ENCODE measurements at places on chromosomes 6 and 20. TPM values are rescaled to one million over a fixed set of nuclear protein-coding genes. Genes with fewer than 3 reads are reported as not detected.

WFDC12 gene
- not detected for total RNA-seq

HCRTR2 gene
- not detected for total RNA-seq

ARMC2 gene
- 10.0 TPM for total RNA-seq

OR2B6 gene
- not detected for total RNA-seq

- no peak for DNase-seq
Measured at GRCh38 chr6:155248008-155249001, 15.5 kb upstream of the CLDN20 start.

DNA sequence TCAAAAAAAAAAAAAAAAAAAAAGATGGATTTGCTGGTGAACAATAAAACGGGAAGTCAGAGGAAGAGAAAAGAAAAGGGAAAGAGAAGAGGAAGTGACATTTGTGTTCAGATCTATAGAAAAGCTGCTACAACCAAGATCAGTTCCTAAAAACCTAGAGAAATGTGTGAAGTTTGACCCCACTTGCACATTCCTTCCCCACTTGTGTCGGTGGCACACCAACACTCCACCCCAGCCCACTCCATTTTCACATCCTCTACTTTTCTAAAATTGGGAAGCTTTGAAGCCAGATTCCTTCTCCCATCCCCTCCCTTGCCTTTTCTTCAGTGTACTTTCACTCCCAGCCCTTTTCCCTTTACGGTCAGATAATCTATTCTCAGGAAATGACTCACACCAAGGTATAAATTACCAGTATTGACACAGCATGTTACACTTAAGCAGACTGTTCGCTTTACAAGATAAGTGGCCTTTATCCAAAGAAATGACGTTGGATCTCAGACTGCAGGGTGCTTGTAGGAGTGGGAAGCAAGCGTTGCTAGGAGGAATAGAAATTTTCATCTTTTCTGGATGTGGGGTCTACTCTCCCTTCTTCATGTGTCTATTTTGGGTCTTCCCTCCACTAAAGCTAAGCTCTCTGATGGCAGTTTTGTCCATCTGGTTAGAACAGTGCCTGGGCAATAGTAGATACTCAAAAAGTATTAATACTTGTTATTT, 92.5 kb upstream of the ADGRF1 start:
- DNase-seq = no peak

DNA sequence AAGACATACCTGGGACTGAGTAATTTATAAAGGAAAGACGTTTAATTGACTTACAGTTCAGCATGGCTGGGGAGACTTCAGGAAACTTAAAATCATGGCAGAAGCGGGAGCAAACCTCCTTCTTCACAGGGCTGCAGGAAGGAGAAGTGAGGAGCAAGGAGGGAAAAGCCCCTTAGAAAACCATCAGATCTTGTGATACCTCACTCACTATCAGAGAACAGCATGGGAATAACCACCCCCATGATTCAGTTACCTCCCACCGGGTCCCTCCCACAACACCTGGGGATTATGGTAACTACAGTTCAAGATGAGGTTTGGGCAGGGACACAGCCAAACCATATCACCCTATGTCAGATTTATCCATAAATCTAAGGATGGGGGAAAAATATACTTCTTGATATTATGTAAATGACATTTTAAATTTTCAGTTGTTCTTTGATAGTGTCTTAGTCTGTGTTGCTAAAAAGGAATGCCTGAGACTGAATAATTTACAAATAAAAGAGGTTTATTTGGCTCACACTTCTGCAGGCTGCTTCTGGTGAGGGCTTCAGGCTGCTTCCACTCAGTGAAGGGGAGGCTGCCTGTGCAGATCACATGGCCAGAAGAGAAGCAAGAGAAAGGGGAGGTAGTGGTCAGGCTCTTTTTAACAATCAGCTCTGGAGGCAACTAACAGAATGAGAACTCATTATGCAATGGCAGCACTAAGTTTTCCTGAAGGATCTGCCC, 1.2 kb upstream of the MCM9 start:
- no peak for DNase-seq

GRCh38 chr6:132513831-132514545, 1.1 kb upstream of the STX7 start:
- DNase-seq = no peak

- DNase-seq = no peak
Measured at GRCh38 chr6:169738976-169739529, 12.3 kb downstream of the DYNLT2 start.

GRCh38 chr20:46551522-46552381, 1.3 kb upstream of the OCSTAMP start:
- DNase-seq = no peak

DNA sequence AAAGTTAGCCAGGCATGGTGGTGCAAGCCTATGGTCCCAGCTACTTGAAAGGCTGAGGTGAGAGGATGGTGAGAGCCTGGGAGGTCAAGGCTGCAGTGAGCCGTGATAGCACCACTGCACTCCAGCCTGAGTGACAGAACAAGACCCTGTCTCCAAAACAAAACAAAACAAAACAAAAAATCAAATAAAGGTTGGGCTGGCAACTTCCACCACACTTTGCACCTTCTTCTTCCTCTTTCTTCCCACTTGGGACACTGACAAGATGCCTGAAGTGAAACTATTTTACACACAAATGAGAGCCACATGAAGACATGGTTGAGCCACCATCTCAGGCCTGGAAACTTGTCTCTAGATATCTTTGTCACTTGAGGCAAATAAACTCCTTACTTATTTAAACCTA, 53.8 kb upstream of the CCDC28A start:
- DNase-seq = no peak

DNA sequence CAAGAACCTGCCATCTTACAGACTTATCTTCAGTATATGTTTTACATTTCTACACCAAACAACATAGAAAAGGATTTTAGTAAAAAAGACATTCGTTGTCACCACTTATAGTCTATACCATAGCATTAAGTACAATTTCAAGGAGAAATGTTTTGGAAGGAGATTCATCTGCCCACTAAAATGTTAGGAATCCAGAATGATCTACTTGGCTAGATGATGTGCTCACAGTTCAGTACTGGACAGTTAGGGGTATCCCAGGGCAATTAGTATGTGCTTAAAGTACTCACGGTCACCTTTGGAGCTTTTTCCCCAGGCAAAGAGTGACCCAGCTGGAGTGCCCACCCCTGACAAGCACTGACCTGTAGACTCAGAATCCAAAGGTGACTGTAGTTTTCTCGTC, 222.9 kb downstream of the SLC24A3 start:
- no peak for DNase-seq
